ENCODE measurements at places on chromosomes 5 and 9.

DNA sequence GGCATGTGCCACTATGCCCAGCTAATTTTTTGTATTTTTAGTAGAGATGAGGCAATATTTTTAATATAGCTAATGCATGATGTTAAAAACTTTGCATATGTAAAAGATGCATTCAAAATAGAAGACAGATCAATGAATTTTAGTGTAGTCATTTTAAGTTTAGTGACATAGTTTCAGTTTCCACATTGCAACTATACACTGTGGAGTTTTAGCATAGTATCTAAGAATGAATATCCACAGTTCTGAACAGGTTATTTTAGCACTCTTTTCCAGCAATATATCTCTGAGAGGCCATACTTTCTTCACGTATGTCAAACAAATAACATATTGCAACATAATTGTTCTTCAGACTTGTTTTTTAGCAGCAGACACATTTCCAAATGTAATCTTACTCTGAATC is 39.3 kb downstream of the RAB24 start:
- no peak for DNase-seq
- H3K4me3 ChIP-seq = no peak overlapping the region
- H3K27me3 ChIP-seq = no peaks in the 10 kb centered on the region
- H3K27ac ChIP-seq = no peak overlapping the region
- H3K4me1 ChIP-seq = peaks cover 4% of the 10 kb centered on the region
- H3K36me3 ChIP-seq = peaks cover 35% of the 10 kb centered on the region

GRCh38 chr9:122322553-122322952 is 48.3 kb upstream of the PTGS1 start:
- no peak for DNase-seq
- H3K36me3 ChIP-seq = peaks cover 30% of the 10 kb centered on the region
- H3K27ac ChIP-seq = peak overlapping the region; percentile 65
- no peak overlapping the region for H3K4me3 ChIP-seq
- H3K27me3 ChIP-seq = no peaks in the 10 kb centered on the region

- peak overlapping the region; percentile 90 for H3K4me3 ChIP-seq
- peaks cover 15% of the 10 kb centered on the region for H3K36me3 ChIP-seq
- no peak overlapping the region for H3K27ac ChIP-seq
- no peak for DNase-seq
- no peaks in the 10 kb centered on the region for H3K27me3 ChIP-seq
- peaks cover 57% of the 10 kb centered on the region for H3K4me1 ChIP-seq
Observed at GRCh38 chr9:6415266-6415665, 2.3 kb downstream of the UHRF2 start.

GRCh38 chr5:114237766-114238165 is 124.1 kb upstream of the KCNN2 start:
- no peaks in the 10 kb centered on the region for H3K36me3 ChIP-seq
- no peak overlapping the region for H3K27ac ChIP-seq
- no peak overlapping the region for H3K4me3 ChIP-seq
- H3K27me3 ChIP-seq = no peaks in the 10 kb centered on the region

GRCh38 chr5:141121563-141121962 is at the start of gene PCDHB4:
PCDHB4 (plus strand) TSS chr5:141121818; CDS start chr5:141121999, 181 bp downstream.
- H3K4me1 ChIP-seq = no peaks in the 10 kb centered on the region
- H3K27me3 ChIP-seq = peaks cover 18% of the 10 kb centered on the region
- H3K36me3 ChIP-seq = peaks cover 5% of the 10 kb centered on the region

DNA sequence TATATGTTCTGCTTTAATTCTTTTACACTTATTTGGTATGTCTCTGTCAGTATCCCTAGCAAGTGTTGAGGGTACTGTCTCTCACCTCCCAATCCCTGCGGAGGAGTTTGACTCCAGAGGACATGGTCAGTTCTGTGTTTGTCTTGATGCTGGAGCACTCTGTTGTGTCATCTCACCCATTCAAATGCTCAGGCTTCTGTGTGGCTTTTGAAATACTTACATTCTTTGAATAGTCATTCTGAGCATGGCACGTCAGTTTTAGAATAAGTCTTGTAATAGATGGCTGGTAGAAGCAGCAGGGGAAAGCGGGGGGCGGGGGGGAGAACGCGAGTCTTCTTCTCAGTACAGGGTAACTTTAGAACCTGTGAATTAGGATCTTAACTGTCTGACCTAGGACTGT is 12.3 kb downstream of the MAST4 start:
- no peaks in the 10 kb centered on the region for H3K4me1 ChIP-seq
- no peaks in the 10 kb centered on the region for H3K36me3 ChIP-seq
- H3K27me3 ChIP-seq = no peaks in the 10 kb centered on the region
- no peak overlapping the region for H3K4me3 ChIP-seq
- no peak for DNase-seq
- no peak overlapping the region for H3K27ac ChIP-seq

GRCh38 chr5:74648835-74649293 is 8.3 kb upstream of the ENC1 start:
- H3K36me3 ChIP-seq = no peaks in the 10 kb centered on the region
- no peak overlapping the region for H3K4me3 ChIP-seq
- no peak for DNase-seq
- H3K27ac ChIP-seq = no peak overlapping the region

All from stimulated activated naive B cell treated with anti-CD40 and anti-IgM and Interleukin-4, amounts not matched to agents 10 μg/mL and 1 μg/mL and 100 μg/mL, for 72 hours (primary cell).